ENCODE measurements at places on chromosomes 1 and 21.
A peak's percentile ranks its signal among the peaks of the same experiment; 100 is the strongest.

DNA sequence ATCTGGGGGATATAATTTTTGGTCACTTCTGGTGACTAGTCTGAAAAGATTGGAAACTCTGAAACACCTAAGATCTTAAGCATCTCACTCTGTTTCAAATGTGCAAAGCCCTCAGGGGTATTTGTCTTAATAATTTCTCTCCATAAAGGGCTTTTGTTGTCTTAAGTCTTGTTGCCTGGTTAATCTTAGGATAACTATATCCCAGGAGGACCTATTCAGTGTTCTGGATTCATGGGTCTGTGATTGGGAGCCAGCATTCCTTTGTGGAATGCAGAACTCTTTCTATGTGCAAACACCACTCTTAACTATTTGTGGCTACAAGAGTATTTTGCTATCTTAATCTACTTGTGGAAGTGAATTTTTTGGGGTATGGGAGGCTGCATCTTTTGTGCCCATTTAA lies 1573.0 kb upstream of the PRMT6 start:
- no peak for DNase-seq

DNA sequence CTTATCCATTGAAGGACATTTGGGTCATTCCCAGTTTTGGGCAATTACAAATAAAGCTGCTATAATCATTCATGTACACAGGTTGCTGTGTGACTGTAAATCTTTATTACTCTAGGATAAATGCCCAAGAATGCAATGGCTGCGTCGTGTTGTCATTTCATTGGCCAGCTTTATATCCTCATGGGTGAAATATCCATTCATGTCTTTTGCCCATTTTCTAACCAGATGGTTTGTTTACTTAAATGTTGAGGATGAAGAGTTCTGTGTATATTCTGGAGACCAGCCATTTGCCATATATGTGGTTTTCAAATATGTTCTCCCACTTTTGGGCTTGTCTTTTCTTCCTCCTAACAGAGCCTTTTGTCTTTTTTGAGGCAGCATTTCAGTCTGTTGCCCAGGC lies 25.3 kb downstream of the TRIM11 start:
- no peak for DNase-seq

GRCh38 chr21:46662367-46662654 lies 26.8 kb downstream of the PRMT2 start:
- DNase-seq = no peak

GRCh38 chr1:165592945-165593823 lies 37.9 kb upstream of the MGST3 start:
- peak; percentile 62 for DNase-seq

DNA sequence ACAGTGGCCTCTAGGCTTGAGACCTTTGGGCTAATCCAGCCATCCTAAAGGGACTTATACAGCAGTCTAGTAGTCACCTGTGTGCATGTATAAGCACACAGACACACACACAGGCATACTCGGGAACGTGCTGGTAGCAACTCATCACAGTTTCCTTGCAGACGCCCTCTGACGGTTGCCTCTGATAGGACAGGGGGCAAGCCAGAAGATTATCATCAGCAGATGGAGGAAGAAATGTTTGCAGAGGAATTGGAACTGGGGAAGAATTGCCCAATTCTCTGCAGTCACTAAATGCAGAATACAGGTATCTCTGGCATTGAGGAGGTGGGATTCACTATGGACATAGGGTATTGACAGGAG lies 222.2 kb downstream of the C1orf94 start:
- DNase-seq = no peak

GRCh38 chr1:25927521-25928265 lies 21.5 kb upstream of the STMN1 start:
- DNase-seq = no peak

DNA sequence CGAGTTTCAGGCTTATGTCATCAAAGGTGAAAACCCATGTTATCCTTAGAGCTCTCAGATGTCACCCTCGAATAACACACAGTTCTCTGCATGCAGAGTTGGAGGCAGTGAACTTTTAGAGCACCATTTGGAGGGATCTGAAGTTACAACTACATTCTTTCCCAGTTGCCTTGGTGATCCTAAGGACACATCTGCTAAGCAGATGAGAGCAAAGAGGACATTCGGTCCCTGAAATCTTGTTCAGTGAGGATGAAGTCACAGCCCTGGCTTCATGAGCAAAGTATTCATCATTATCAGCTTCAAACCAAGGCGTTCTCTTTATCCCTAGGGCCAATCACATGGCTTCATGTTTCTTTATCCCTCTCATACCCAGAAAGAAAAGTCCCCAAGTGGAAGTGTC lies 23.1 kb upstream of the MCOLN2 start:
- DNase-seq = no peak
